ENCODE measurements at places on chromosomes 2 and 18.

DNA sequence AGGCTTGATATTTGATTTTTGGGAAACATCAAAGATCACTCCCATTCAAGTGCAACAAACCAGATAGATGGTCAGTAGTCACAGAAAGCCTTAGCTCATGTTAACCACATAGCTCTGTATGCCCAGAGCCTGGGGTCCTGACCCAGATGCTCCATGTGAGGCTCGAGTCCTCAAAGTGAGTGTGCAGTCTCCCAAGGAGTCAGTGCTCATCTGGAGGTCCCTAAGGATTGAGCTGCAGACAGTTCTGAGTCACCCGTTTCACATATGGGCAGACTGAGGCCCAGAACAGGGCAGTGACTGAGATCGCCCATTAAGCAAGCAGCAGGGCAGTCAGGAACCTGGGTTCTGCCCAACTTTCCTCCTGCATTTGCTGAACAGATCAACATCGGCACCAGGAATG is 9.2 kb downstream of the TMEM37 start:
- no peak for DNase-seq

GRCh38 chr18:36567800-36568199 is 261.0 kb downstream of the TPGS2 start:
- no peak for DNase-seq

- DNase-seq, result no peak
Observed at GRCh38 chr2:144596073-144596871, 76.4 kb upstream of the ZEB2 start.

DNA sequence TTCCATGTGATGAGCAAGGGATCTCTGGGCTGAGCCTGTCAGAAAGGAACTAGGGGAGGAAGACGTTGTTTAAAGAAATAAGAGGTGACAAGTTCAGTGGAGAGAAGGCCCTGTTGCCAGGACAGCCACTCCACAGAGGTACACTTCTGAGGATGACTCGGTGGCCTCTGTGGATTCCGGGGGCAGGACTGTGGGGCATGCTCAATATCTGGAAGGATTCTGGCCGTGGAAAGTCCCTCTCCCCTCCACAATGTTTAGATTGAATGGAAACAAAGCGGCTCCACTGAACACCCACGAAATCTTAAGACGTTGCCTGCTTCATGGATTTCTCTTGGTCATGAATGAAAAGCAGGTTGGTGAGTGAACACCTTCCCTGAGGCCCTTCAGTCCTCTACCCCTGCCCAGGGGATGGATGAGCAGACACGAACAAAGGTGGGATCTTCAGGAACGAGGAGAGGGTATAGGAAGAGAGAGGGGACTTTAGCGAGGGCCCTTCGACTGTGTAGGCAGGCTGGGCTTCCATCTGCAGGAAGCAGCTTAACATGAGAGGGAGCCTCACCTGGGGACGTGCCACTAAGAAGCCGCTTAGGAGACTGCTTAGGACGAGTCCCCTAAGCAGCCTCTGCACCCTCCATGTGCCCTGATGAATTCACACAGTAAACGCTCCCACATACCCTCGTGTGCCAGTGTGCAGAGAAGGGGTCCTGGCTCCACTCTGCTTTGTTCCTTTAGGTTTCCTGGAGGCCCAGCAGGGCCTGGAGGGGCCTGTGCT is 1.9 kb downstream of the NTSR2 start:
- no peak for DNase-seq

DNA sequence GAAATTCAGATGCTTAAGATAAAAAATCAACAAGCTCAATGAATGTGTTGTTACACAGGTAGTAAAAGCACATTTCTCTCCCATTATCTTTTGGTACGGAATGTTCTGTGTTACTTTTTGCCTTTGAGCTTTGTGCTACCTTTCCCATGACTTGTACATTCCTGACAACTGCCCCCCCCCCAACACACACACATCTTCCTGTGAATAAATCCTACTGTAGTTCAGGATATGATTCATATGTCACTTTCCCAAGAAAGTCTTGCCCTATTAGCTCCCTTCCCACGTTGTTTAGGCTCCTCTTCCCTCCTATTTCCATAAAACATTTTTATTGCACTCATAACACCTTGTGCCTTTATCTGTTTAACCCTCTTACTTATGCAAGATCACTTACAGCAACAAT is 442.6 kb upstream of the LRATD1 start:
- DNase-seq, result no peak

DNA sequence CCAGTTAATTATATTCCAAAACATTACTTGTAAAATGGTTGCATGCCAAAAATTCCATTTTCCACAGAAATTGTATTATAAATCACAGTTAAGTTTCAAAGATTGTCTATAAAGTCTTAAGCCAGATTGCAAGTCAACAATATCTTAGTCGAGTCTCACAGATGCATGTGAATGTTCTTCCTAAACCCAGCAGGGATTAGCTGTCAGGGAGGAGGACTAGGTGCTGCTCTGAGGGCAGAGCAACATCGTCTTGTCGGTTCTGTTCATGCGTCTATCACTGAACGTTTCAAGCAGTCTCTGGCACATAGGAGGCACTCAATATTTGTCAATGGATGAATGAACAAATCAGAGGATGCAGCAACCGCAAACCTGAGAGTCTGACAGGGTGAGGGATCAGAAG is 27.0 kb downstream of the EPB41L3 start:
- no peak for DNase-seq

DNA sequence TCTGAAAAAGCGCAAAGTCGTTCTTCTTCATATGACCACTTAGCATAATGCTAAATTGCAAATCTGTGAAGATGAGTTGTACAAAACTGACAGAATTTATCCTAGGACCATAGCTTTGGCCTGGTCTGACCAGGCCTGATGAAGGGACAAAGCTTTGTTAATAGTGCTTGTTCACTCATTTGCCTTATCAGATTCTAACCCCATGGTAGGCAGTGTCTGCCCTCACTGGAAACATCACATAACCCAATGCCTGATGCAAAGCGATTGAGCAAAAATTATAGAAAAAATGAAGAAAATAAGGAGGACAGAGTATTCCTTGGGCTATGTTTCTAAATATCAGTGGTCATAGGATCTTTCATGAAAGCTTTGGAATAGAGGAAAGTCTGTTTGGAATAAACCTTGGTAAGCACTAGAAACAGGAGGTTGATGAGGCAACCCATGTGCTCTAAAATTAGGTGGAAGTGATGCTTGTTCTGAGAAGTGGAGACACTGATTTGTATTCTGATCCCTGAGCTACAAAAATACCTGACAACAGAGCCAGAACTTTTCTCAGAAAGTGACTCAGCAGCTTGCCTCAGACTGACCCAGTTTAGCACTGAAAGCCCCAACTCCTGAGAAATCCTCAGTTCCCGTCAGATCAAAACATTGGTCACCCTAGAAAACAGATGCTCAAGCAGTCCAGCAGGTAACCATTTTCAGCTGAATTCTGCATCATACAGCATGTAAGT is 131.4 kb upstream of the MAPRE2 start:
- no peak for DNase-seq

DNA sequence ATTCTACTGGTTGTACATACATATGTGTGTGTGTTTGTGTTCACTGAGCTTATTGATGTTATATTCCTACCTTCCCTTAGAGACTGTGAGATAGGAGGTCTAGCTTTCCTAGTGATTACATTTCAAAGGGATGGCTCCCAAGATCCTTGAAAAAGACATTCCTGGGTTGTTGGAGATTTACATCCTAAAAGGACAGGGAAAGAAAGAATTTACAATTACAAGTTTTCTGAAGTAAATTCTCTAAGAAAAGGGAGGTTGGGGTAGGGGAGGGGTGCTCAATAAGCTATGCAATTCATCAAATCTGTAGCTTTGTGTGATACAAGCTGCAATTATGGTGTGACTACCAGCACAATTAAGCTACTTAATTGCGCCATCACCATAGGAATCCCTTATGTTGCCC is 284.3 kb downstream of the NUP35 start:
- no peak for DNase-seq

DNA sequence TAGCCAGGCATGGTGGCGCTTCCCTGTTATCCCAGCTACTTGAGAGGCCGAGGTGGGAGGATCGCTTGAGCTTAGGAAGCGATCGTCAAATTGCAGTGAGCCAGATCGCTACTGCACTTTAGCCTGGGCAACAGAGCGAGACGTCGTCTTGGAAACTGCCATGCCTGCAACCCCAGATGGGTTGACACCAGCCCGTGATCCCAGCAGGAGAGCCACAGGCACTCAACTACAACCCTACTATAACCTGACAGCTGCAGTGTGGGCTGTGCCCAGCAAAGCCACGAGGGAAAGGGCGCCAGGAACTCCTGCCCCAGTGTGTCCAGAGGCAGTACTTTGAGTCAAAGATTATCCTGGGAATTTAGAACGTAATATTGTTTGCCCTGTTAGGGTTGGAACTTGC is 85.6 kb downstream of the SS18 start:
- no peak for DNase-seq

GRCh38 chr2:143394062-143394461 is 264.8 kb downstream of the ARHGAP15 start:
- DNase-seq, result no peak

- DNase-seq, result no peak
Observed at GRCh38 chr18:43141208-43141607, 25.7 kb upstream of the RIT2 start.

- no peak for DNase-seq
Observed at GRCh38 chr2:40723194-40723593, 271.3 kb upstream of the SLC8A1 start.

DNA sequence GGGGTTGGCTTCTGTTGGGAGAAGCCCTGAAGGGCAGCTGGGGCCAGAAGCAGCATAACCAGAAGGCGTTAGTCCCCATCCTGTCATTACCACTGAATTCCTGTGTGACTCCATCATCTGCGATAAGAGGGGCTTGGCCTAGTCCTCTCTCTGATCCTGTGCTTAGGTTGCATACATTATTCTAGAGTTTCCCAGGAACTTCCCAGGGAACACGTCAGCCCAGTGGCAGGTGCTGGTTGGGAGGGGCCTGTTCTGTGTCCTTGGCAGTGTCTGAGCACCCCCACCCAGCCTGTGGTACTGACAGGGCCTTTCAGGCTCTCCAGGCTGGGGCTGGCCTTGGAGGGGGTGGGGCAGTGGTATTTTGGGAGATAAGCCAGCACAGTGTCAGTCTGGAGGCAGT is 4.5 kb upstream of the TOGARAM2 start:
- DNase-seq, result no peak

- DNase-seq, result no peak
Observed at GRCh38 chr2:221501210-221501882, 70.8 kb downstream of the EPHA4 start.

DNA sequence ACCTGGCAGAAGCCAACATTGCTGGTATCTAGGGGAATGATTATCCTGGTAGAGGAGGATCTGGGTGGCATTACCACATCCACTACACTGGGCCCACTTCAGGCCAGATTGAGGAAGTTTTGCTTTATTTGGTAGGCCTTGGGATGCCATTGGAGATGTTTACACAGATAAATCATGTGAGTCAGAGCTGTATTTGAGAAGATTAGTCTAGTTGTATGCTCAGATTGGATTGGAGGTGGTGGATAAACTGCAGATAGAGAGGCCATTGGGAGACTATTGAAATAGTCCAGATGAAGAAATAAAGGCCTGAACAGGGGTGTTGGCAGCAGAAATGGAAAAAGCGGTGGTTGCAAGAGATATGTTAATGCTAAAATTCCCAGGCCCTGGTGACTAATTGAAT is 81.5 kb downstream of the EFEMP1 start:
- DNase-seq, result no peak

DNA sequence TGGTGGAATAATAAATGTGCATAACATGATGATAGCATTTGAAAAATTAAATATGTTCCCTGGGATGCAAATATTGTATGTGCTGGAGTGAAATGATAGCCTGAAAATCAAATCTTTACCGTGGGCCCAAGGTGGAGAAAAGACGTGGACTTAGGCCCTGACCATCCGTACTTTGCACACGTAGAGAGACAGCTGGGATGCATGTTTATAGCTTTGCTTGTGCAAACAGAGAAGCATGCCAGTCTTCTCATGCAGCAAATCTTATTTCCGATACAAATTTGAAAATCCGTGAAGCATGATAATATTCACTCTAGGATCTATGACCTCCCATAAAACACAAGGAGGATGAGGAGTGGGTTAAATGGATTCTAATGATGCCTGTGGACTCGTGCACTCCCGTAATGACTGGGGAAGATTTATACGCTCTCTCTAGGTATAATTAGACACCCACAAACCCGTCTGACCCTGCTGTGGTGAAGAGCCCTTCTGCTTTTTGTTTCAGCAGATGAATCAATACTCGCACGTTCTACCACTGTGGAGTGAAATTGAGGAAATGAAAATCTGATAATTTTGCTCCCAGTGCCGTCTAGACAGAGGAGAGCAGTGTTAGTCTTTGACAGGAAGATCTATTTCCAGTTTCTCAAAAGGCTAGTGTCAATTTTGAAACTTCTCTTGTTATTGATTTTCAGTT is 810.3 kb upstream of the SALL3 start:
- no peak for DNase-seq

GRCh38 chr2:194483041-194483440 is 1174.0 kb upstream of the SLC39A10 start:
- no peak for DNase-seq

DNA sequence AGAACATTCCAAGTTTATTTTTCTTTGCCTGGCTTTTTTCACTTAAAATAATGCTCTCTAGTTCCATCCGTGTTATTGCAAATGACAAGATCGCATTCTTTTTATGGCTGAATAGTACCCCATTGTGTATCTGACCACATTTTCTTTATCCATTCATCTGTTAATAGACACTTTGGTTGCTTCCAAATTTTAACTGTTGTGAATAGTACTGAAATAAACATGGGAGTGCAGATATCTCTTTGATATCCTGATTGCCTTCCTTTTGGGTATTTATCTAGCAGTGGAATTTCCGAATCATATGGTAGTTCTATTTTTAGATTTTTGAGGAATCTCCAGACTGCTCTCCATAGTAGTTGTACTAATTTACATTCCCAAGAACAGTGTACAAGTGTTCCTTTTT is 230.5 kb downstream of the FIGN start:
- no peak for DNase-seq

DNA sequence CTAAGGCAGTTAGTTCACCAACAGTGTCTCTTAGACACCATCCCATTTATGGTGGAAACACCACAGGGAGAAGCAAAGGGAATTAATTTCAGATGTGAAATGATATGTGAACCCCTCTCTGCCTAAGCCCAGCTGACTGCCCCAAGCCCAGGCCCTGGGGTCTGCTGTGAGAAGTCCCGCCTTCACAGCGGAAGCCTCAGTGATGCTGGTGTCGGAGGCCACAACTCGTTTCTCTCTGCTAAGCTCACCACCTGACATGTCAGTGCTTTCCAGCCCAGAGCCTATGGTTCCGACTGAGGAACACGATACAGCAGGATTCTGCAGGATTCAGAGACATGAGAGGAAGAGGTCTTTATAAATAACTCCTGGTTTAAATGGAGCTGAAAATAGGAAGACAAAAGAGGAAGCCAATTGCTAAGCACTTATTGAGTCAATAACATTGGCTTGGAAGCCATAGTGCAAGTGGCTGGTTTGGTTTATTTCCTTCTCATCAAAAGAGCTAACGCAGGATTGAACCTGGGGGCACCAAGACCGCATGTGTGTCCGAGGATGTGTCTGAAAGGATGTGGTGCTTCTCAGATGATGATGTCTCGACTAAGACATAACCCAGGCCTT is 21.9 kb upstream of the LOXHD1 start:
- DNase-seq, result no peak

Data from stimulated activated CD4-positive, alpha-beta T cell treated with anti-CD3 and anti-CD28 coated beads, Interleukin-1b, Interleukin-23, amount 100 ng/mL, for 1 hour (primary cell).